Globus pallidus (tissue), 1 donor: ENCODE measurements at places on chromosomes 11 and 22.
A peak's percentile ranks its signal among the peaks of the same experiment; 100 is the strongest.

DNA sequence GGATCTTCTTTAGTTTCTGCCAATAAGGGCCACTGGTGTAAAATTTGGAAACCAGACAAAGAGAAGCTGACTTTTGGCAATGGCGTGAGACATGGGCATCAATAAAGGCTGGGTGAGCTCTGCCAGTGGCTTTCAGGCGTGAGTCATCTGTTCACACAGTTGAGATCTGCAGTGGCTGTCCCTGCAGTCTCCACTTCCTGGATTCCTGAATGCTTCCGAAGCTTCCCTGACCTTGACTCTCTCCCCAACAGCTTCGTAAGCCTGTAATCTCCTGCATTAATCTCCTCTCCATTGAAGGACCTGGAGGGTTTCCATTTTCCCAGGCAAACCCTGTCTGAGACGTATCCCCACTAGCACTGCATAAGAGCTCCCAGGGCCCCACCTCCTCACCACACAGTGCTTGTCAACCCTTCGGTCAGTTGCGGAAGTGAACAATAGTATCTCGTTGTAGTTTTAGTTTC lies 574.7 kb downstream of the TBC1D22A start:
- DNase-seq: peak; percentile 18

DNA sequence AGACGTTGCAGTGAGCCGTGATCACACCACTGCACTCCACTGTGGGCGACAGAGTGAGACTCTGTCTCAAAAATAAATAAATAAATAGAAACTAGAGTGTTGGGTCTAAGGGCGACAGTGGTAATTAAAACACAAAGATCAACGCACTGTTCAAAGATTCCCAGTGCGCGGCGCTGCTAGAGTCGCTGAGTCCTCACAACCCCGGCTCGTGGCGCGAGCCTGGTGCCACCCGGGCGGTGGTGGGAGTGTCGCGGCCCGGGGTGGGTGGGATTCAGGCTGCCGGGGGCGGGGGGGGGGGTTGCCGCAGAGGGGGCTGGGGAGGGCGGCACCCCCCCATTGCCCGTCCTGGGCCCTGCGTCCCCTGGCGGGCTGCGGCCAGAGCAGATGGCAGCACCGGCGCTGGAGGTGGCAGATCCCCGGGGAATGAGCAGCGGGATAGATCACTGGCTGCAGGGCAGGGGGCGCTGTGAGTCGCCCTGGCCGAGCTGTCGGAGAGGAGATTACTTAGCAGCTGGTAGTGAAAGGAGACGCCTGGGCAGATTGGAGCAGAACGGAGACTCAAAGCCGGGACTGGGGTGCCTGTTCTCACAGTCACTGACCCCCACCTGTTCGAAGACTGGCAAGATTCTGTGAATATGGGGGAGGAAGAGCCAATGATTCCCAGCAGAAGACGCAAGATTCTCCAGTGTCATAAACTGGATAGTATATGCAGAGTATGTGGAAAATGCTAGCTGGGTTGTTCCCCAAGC lies 30.2 kb upstream of the APOBEC3A start:
- peak; percentile 79 for DNase-seq

- DNase-seq: no peak
Measured at GRCh38 chr22:17257121-17258001, 38.1 kb upstream of the ADA2 start.

- no peak for DNase-seq
Measured at GRCh38 chr11:132456751-132457328, 1075.5 kb downstream of the OPCML start.
